ENCODE measurements at places on chromosomes 7 and 10.

GRCh38 chr10:3792710-3793219 is 7.8 kb upstream of the KLF6 start:
- no peak for DNase-seq

GRCh38 chr7:99728615-99729014 is 6.4 kb downstream of the CYP3A7 start:
- no peak for DNase-seq

- DNase-seq, result no peak
Observed at GRCh38 chr10:118901906-118902305, 127.6 kb upstream of the NANOS1 start.

DNA sequence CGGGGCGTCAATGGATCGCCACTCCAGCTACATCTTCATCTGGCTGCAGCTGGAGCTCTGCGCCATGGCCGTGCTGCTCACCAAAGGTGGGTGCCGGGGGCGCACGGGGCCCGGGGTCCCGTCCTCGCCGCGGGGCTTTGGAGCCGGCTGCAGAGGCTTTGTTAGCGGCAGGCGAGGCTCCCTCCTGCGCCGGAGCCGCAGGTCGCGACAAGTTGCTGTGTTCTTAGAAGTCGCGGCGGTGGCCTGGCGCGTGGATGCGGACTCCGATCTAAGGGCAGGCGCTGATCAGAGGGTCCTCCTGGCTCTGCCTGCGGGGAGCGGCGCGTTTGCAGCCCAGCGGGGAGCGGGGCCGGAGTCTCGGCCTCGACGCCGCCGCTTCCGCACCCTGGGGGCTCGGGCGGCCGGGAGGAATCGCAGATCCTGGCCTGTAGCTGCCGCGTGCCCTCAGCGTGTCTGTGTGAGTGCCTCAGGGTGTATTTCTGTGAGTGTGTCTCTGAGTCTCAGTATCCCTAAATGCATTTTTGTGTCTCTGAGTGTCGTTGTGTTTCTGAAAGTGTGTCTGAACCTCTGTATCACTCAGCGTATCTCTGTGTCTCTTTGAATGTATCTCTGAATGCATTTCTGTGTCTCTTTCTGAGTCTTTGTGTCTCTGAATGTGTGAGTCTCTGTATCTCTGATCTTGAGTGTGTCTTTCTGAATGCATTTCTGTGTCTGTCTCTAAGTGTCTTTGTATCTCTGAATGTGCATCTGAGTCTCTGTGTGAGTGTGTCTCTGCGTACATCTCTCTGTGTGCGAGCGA is 766 bp downstream of the BAMBI start:
- peak; percentile 9 for DNase-seq

DNA sequence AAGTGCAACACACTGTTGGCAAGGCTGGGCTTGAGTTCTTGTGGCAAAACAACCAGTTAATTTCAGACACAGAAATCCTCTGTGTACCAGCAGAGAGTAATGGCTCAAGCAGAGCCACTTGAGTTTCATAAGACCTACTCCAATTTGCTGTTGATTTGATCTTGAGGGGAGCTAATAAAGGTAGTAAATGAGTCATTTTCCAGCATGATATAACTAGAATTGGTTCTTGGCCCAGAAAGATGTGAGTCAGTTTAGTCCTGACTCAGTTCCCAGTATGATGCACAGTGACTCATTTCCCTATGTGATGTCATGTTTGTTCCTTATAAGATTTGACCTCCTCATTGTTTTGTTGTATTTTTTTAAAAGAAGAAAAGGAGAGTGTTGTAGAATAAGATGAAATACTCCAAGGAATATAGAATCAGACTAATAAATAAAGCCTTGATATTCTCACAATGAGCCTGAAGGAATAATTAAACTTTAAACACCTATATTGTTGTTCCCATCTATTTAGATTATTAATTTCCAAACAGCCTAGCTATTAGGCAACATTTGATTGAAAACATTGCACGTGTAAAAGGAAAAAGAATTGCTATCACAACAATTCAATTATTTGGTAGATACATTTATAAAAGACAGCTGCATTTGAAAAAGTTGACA is 186.2 kb downstream of the REEP3 start:
- no peak for DNase-seq

GRCh38 chr7:16028636-16029035 is 342.2 kb upstream of the MEOX2 start:
- no peak for DNase-seq

DNA sequence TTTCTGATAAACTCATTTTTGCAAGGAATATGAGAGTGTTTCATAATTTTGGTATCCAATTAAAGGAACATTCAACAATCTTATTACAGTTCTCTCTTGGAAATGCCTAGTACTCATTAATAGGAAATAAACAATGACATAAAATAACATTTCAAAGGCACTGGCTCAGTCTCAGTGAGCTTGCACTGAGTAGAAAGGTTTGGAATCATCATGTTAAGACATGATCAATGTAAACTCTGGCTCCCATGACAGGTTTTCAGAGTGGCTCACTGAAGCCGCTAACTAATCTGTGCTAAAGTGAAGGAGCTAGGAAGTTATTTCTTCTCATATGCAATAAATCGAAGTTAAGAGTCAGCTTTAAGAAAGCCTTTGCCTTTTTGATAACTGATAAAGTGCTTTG is 203.3 kb upstream of the HGF start:
- no peak for DNase-seq

- DNase-seq, result no peak
Observed at GRCh38 chr7:141322383-141322782, 228.8 kb upstream of the AGK start.

- no peak for DNase-seq
Observed at GRCh38 chr10:7906128-7906527, 87.8 kb downstream of the TAF3 start.

GRCh38 chr10:116026315-116026714 is 246.7 kb downstream of the GFRA1 start:
- no peak for DNase-seq

DNA sequence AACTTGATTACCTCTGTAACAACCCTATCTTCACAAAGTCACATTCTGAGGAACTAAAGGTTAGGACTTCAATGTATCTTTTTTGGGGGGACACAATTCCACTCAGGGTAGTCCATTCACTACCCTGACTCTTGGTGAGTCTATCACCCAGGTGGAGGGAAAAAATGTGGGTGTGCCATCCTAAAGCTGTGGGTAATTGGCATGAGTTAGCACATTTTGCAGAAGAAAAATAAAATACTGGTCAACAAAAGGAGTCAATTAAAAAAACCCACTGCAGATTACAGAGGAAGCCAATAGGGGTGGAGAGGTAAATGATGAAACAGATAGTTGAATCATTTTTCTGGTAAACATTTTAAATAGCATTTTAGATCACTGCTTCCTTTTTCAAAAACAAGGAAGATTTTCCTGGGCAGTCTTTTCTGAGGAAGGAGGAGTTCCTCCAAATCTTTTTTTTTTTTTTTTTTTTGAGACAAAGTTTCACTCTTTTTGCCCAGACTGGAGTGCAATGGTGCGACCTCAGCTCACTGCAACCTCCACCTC is 5.1 kb upstream of the BLVRA start:
- no peak for DNase-seq

GRCh38 chr7:17342756-17343155 is 44.3 kb downstream of the AHR start:
- no peak for DNase-seq

GRCh38 chr7:87332321-87332720 is 13.1 kb upstream of the CROT start:
- no peak for DNase-seq

- DNase-seq, result no peak
Observed at GRCh38 chr7:33952824-33953223, 47.5 kb downstream of the BMPER start.

DNA sequence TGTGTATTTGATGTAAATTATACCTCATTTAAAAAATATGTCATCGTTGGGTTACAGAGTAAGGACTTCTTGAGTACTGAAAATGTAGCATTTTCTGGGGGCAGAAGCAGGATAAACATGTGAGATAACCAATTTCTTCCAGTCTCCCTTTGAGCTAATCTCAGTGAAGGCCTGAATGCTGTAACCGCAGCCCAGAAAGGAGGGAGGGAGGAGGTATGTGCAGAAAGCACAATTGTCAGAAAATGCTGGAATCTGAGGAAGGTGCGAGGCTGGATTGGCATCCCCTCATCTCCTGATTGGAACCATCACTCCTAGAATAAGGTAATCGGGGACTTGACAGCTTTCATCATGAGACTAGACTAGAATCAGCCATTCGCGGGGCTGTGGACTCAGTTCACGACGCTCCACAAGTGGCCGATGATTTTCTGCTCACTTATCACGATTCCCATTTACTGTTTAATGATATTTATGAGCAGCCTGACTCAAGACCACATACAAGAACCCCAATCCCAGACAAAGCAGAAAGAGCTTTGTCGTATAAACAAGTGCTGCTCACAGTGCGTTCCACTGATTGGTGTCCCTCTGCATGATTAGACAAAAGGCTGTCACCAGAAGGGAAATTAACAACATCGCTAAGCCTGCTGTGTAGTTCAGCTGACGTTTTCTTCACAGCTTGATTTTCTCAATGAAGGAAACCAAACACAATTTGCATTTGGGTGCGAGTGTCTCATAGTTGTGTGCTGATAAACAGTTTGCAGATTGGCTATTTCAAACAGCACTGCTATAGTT is 93.2 kb downstream of the SVIL start:
- no peak for DNase-seq

GRCh38 chr10:94043431-94043990 is 49.8 kb downstream of the PLCE1 start:
- no peak for DNase-seq

GRCh38 chr7:50867034-50867356 is 84.3 kb upstream of the GRB10 start:
- no peak for DNase-seq

GRCh38 chr7:75925717-75926435 is 10.9 kb downstream of the POR start:
- no peak for DNase-seq

- DNase-seq, result peak; percentile 83
Observed at GRCh38 chr7:117119192-117119924, 166.1 kb downstream of the ST7 start.

- DNase-seq, result no peak
Observed at GRCh38 chr7:10429031-10429430, 544.6 kb upstream of the PHF14 start.

GRCh38 chr10:7544203-7544602 is 122.6 kb downstream of the ITIH5 start:
- DNase-seq, result no peak

GRCh38 chr10:5595994-5596471 is 70.4 kb downstream of the ASB13 start:
- DNase-seq, result no peak
